Immature natural killer cell (primary cell): ENCODE measurements at places on chromosomes 5 and 9. TPM values are rescaled to one million over a fixed set of nuclear protein-coding genes. Genes with fewer than 3 reads are reported as not detected.

C5orf24 gene
- polyA plus RNA-seq: 10.9 TPM

CLPTM1L gene
- polyA plus RNA-seq: 61.6 TPM

PCA3 gene
- polyA plus RNA-seq: not detected

KIAA0825 gene
- 0.52 TPM for polyA plus RNA-seq

ANKDD1B gene
- 0.63 TPM for polyA plus RNA-seq

TOMM5 gene
- polyA plus RNA-seq: 205 TPM

PDLIM7 gene
- 1.1 TPM for polyA plus RNA-seq

SHB gene
- 0.39 TPM for polyA plus RNA-seq

DNA sequence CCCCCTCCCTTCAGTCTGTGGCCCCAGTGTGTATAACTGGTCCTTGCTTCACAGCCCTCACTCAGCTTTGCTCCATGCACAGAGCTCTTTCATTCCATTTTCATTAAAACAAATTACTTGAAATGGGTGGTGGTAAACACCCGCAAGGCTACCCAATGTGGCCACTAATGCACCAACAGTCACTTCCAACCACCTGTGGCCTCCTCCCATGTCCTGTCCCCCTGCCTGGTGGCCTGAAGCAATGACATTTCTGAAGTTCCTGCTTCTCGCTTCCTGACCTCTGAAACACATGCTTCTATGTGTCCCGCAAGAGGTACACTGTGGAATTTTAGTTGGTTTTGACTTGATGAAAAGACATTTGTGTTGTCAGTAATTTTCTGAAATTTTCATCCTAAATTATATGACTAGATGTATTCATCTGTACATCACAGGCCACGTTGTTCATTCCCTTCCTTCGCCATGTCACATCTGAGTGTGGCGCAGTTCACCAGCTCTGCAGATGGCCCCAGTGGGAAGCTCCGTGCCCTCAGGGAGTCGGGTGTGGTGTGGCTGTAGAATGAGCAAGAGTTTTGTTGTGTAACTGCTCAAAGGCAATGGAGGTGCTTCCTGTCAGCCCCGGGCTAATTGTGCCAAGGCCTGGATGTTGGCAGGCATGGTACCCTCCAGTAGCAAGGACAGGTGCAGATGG lies 9.6 kb downstream of the ROPN1L start:
- H3K36me3 ChIP-seq: peaks cover 2% of the 10 kb centered on the region
- peak overlapping the region; percentile 85 for H3K27ac ChIP-seq
- peaks cover 2% of the 10 kb centered on the region for H3K27me3 ChIP-seq
- no peak overlapping the region for H3K4me3 ChIP-seq
- DNase-seq: no peak

DNA sequence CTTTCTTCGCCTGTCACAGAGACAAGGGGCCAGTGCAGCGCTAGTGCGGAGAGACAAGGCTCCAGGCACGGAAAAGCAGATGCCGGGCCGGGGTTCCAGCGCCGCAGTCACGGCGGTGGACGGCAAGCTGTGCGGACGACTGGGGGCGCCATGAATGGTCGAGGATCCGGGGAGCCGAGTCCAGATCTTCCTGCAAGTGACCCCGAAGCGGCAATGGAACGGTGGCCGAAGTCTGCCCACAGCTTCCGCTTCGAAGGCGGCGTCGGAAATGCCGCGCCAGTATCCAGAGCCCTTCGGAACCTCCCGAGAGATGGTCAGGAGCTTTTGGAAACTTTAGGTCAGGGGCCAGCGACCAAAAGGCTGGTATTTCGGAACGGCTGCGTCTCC lies 601 bp upstream of the FAF2 start:
- peaks cover 19% of the 10 kb centered on the region for H3K27me3 ChIP-seq
- peak overlapping the region; percentile 96 for H3K4me3 ChIP-seq
- peaks cover 47% of the 10 kb centered on the region for H3K4me1 ChIP-seq
- no peaks in the 10 kb centered on the region for H3K36me3 ChIP-seq

- H3K27ac ChIP-seq: peak overlapping the region; percentile 98
- H3K36me3 ChIP-seq: peaks cover 11% of the 10 kb centered on the region
- peaks cover 85% of the 10 kb centered on the region for H3K4me1 ChIP-seq
Measured at GRCh38 chr5:146751781-146752401, 126.7 kb downstream of the PPP2R2B start.

DNA sequence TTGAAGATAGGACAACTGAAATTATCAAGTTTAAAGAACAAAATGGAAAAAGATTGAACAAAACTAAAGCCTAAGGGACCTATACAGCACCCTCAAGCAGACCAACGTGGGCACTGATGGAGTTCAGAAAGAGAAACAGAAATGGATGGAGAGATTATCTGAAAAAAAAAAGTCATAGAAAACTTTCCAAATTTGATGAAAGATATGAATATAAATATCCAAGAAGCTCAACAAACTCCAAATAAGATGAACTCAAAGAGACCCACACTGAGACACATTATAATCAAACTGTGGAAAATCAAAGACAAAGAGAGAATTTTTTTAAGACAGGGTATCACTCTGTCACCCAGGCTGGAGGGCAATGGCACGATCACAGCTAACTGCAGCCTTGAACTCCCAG lies 128.6 kb upstream of the PUM3 start:
- H3K27me3 ChIP-seq: peaks cover 3% of the 10 kb centered on the region
- no peak overlapping the region for H3K4me3 ChIP-seq
- DNase-seq: no peak
- H3K36me3 ChIP-seq: no peaks in the 10 kb centered on the region
- H3K27ac ChIP-seq: no peak overlapping the region

GRCh38 chr5:43572357-43572756 lies 15.5 kb upstream of the PAIP1 start:
- no peaks in the 10 kb centered on the region for H3K27me3 ChIP-seq

DNA sequence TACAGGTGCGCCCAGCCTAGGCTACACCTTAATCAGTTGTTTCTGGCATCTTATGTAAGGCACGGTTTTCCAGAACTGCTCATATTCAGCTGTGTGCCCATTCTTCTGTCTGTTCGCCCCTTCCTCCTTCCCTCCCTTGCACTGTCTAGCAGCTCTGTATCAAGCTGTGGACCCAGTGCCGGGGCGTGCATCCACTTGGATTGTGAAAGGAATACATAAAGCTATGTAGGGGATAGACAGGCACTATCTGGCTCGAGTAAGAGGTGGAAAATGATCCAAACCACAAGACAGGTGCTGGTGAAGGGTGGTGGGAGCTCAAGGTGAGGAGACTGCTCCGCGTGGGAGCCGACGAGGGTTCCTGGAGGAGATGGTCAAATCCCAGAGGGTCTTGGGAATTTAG lies 2.0 kb downstream of the GLIPR2 start:
- H3K36me3 ChIP-seq: peaks cover 3% of the 10 kb centered on the region
- peaks cover 10% of the 10 kb centered on the region for H3K27me3 ChIP-seq
- peak overlapping the region; percentile 97 for H3K4me3 ChIP-seq

GRCh38 chr5:67878933-67879332 lies 336.6 kb upstream of the PIK3R1 start:
- no peak overlapping the region for H3K27ac ChIP-seq
- DNase-seq: no peak
- H3K36me3 ChIP-seq: no peaks in the 10 kb centered on the region
- H3K4me3 ChIP-seq: no peak overlapping the region
- H3K27me3 ChIP-seq: peaks cover 9% of the 10 kb centered on the region

GRCh38 chr9:5375790-5376477 lies 36.3 kb upstream of the RLN1 start:
- peaks cover 17% of the 10 kb centered on the region for H3K36me3 ChIP-seq
- no peak for DNase-seq
- H3K27me3 ChIP-seq: no peaks in the 10 kb centered on the region

- no peak for DNase-seq
- H3K4me3 ChIP-seq: no peak overlapping the region
- peaks cover 4% of the 10 kb centered on the region for H3K27me3 ChIP-seq
- H3K27ac ChIP-seq: no peak overlapping the region
- H3K36me3 ChIP-seq: no peaks in the 10 kb centered on the region
- peaks cover 6% of the 10 kb centered on the region for H3K4me1 ChIP-seq
Measured at GRCh38 chr5:172502410-172502809, 48.1 kb upstream of the SH3PXD2B start.

- no peak overlapping the region for H3K27ac ChIP-seq
- H3K4me1 ChIP-seq: peaks cover 12% of the 10 kb centered on the region
- H3K27me3 ChIP-seq: peaks cover 7% of the 10 kb centered on the region
- H3K36me3 ChIP-seq: no peaks in the 10 kb centered on the region
- H3K4me3 ChIP-seq: no peak overlapping the region
Measured at GRCh38 chr9:70492319-70492777, 77.9 kb upstream of the KLF9 start.

GRCh38 chr9:117414220-117414905 lies 494 bp downstream of the ASTN2 start:
- H3K27ac ChIP-seq: no peak overlapping the region
- no peaks in the 10 kb centered on the region for H3K36me3 ChIP-seq
- peaks cover 5% of the 10 kb centered on the region for H3K27me3 ChIP-seq
- no peak for DNase-seq
- H3K4me3 ChIP-seq: no peak overlapping the region
- H3K4me1 ChIP-seq: no peaks in the 10 kb centered on the region

GRCh38 chr5:179340465-179340864 lies 4.8 kb downstream of the ADAMTS2 start:
- DNase-seq: no peak
- no peak overlapping the region for H3K4me3 ChIP-seq
- H3K36me3 ChIP-seq: no peaks in the 10 kb centered on the region
- H3K4me1 ChIP-seq: peaks cover 6% of the 10 kb centered on the region
- H3K27me3 ChIP-seq: peaks cover 12% of the 10 kb centered on the region

DNA sequence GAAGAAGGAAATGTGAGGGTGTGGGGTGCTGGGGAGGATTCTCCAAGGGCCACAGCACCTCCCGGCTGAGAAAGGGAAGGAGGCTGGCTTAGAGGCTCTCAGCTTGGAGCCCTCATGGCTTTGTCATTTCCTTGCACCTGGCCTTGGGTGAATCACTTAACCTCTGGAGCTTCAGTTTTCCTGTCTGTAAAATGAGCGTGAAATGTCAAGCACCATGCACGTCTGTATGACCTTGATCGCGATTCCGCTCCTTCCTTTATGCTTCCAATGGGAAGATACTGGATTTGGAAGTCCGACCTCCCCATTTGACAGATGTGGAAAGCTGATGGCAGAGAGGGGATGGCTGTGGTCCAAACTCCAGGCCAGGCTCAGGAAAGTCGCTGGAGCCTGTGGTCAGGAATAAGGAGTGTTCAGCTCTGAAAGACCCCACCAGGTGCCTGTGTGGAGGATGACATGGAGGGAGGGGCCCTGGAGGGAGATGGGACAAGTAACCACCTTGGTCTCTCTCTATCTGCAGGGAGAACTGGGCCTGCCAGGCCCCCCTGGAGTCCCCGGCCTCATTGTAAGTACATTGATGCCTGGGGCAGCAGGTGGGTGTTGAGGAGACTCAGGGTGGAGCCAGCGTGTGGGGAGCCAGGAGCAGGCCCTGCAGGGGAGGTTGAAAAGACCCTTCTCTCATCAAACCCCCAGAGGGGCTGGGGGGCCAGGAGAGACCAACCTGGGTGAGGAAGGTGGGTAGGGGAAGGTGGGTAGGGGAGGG lies 66.5 kb downstream of the COL27A1 start:
- no peaks in the 10 kb centered on the region for H3K4me1 ChIP-seq
- no peaks in the 10 kb centered on the region for H3K27me3 ChIP-seq
- no peak for DNase-seq
- no peak overlapping the region for H3K4me3 ChIP-seq
- H3K27ac ChIP-seq: no peak overlapping the region
- H3K36me3 ChIP-seq: no peaks in the 10 kb centered on the region

- no peaks in the 10 kb centered on the region for H3K36me3 ChIP-seq
- H3K4me3 ChIP-seq: no peak overlapping the region
- no peaks in the 10 kb centered on the region for H3K4me1 ChIP-seq
Measured at GRCh38 chr9:68515326-68516017, 25.2 kb downstream of the TMEM252 start.

GRCh38 chr5:127602481-127602880 lies 46.4 kb upstream of the CTXN3 start:
- H3K4me3 ChIP-seq: no peak overlapping the region
- DNase-seq: no peak
- H3K27me3 ChIP-seq: no peaks in the 10 kb centered on the region

DNA sequence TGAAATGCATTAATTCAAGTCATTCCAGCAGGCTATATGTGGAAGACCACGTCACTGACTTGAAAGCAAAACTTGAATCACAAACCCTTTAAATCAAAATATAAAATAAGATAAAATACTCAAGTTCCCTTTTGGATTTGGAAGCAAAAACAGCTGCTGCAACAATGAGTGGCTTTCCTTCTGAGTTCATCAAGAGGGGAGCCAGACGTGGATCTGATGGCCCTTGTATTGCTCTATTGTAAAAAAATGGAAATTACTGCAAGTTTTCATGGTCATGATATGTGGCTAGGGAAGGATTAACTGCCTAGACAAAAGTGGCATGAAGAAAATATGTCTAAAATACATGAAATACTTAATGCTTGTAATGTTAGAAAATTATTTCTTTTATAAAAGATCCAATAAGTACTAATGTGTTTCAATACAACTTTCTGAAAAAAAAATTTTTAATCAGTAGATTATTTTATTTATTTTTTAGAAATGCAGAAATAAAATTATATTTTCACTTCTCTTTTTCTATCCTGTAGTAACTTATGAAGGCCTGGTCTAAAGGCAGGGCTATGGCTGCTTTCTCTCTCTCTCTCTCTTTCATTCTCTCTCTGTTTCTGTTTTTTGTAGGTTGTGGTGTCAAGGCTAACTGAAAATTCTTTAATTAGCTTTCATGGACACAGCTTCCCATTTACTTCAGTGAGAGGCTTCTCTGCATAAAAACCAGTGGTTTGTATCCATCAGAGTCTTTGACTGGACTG lies 24.0 kb downstream of the LIX1 start:
- H3K27ac ChIP-seq: no peak overlapping the region
- no peaks in the 10 kb centered on the region for H3K36me3 ChIP-seq
- H3K4me1 ChIP-seq: no peaks in the 10 kb centered on the region
- peaks cover 2% of the 10 kb centered on the region for H3K27me3 ChIP-seq

DNA sequence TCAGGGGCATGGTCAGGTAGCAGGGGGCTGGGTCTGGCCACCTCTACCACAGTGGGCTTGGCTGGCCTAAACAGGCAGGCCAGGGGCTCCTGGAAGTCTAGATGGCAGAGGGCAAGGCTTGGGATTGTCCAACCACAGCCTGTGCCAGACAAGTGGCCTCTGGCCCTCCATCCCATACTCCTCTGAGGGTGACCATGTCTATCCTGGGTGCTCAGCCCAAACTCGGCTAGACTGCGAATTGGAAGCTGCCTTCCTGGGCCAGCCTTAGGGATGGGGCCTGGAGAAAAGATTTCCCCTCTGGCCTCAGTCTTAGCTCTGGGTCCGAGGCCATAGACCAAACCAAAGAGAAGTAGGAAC lies 110.5 kb downstream of the PHF2 start:
- no peaks in the 10 kb centered on the region for H3K36me3 ChIP-seq
- no peak overlapping the region for H3K4me3 ChIP-seq
- H3K27me3 ChIP-seq: peaks cover 5% of the 10 kb centered on the region
- no peak overlapping the region for H3K27ac ChIP-seq
- H3K4me1 ChIP-seq: peaks cover 3% of the 10 kb centered on the region

GRCh38 chr5:89988998-89989655 lies 420.4 kb downstream of the CETN3 start:
- H3K27me3 ChIP-seq: no peaks in the 10 kb centered on the region
- no peak overlapping the region for H3K27ac ChIP-seq
- no peaks in the 10 kb centered on the region for H3K4me1 ChIP-seq
- no peak overlapping the region for H3K4me3 ChIP-seq

DNA sequence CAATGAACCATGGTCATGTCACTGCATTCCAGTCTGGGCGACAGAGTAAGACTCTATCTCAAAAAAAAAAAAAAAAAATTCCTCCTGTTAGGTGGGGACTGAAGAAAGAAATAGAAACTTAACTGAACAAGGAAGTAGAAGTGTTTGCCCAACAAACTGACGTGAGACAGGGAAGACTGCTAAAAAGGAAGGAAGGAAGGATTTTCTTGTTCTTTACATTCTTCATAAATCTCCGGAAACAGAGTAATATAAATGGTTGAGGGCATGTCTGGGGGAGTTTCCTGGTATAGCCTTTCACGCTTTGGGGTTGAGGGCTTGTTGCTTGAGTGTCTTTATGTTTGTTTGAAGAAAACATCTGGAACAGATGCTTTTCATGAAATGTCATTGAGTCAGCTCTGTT lies 3.1 kb downstream of the TOR1B start:
- peaks cover 5% of the 10 kb centered on the region for H3K27me3 ChIP-seq
- H3K27ac ChIP-seq: peak overlapping the region; percentile 41
- H3K36me3 ChIP-seq: peaks cover 9% of the 10 kb centered on the region
- DNase-seq: no peak
